ENCODE measurements at places on chromosomes 11 and 22.

DNA sequence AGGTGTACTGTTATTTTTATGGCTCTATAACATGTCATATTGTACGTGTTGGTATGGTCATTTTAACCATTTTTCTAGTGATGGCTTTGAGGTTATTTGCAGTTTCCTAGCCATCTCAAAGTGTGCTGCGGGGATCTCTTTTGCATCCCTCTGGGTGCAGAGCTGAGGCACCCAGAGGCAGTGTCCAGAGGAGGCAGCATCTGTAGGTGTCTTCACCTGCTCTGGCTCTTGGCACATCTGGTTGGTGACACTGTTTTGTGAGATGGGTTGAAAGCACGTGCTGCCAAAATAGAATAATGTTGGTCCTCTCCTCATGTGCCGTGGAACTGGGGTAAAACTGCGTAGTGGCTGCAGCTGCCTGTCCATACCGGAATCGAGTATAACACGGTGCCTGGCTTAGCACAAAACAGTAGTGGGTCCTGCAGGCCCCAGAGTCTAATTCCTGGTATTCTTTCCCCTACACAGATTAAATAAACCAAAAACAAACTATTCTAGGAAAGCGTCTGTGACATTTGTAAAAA, 12.9 kb downstream of the NEAT1 start:
- DNase-seq: no peak

DNA sequence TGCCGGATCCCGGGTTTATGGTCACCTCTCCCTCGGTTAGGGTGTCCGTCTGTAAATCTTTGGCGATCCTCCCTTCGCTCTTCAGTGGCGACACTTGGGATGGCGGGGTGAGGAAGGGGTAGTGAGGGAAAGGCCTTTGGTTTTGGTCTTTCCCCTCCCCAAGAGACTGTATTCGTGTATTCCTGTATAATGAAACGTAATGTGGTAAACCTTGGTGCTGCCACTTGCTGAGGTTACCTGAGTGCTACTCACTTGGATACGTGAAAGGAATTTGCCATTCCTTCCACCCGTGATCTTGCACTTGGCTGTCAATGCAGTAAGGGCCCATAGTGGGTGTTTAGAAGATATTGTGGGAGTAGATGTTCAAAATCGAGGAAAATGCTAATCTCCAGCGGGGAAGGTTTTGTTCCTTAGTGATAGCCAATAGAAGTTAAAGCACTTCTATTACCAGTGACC, 578 bp upstream of the NUP160 start:
- DNase-seq: no peak

DNA sequence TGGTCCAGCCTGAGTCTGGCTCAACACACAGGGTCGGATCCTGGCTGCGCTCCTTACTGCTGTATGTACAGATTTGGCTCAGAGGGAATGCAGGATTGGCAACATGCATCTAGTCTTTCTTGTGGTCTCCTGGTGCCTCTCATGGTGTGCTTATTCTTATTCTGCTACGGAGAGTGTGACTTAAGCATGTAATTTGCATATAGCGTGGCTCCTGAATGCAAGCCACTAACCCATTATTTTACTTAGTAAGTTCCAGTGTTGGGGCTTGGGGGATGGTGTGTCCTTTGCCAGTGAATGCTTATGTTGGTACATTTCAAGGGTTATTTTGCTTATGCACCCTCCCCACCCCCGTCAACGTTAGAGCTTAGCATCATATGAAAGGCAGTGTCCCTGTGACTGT, 51.2 kb downstream of the PTPRJ start:
- no peak for DNase-seq

DNA sequence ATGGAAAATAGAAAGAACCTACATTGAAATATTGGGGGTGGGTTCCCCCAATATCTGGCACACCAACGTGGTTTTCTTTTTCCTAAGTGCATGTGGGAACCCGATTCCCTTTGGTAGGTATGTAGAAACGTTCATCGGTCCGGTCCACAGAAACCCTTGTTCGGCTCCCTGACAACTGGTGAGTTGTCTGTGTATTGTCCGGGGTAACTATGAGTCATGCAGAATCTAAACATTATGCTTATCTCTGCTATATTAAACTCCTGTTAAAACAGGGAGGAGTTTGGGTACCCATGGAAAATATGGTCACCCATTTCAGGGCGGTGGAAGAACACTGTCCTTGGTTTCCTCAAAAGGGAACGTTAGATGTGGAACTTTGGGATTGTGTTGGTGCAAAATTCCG, 25.1 kb upstream of the ALDH3B2 start:
- DNase-seq: no peak

GRCh38 chr11:33534575-33534974, 166.1 kb downstream of the C11orf91 start:
- no peak for DNase-seq

DNA sequence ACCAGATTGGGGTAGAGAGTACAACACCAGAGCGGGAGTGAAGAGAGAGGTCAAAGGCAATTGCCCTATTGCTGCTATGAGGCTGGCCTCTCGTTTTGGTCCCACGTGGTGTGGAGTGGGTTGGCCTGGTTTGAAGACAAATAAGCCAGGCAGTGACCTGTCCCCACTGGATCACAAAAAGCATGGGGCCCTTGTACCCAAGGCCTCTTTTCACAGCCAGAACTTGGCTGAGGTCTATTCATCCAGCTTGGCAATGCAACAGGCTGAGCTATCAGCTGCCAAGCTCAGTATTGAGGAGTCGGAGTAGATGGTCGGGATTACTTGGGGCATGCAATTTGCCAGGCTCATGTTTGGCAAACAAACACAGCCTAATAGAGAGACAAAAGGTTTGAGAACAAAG, 19.2 kb upstream of the GALNT18 start:
- no peak for DNase-seq

GRCh38 chr11:76379807-76380158, 1.1 kb downstream of the THAP12 start:
- DNase-seq: no peak

- no peak for DNase-seq
These were observed 1057.3 kb downstream of the OPCML start for GRCh38 chr11:132475026-132475425.

- no peak for DNase-seq
These were observed 3.4 kb upstream of the KDM4F start for GRCh38 chr11:95045812-95046211.

- no peak for DNase-seq
These were observed 18.4 kb downstream of the ARHGAP42 start for GRCh38 chr11:100705447-100705846.

DNA sequence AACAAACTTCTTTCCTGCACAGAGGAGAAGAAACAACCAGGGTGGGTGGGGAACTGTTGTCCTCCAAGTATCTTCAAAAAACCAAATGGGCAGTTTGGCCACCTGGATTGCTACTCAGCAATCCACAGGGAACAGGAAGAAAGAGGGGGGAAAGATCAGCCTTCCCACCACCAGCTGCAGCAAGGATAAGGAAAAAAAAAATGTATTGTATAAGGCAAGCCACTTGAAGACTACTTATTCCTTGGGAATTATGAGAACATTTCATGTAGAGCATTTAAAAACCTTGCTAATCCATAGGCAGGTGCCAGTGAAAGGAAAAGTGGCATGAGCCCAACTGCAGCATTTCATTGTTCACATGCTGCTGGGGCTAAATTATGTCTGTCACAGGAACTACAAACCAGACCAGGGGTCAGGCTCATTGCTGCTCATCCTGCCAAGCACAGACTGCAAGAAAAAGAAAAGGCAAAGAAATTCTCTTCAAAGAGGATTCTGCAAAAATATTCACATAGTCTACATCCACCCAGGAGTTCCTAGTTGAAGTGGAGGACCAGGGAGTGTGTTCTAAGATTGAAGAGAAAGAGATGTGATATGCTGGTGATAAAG, 2.2 kb downstream of the RAB30 start:
- DNase-seq: no peak

- no peak for DNase-seq
These were observed 4.3 kb upstream of the RGL4 start for GRCh38 chr22:23686416-23687024.

GRCh38 chr22:17578136-17578754, 14.9 kb downstream of the SLC25A18 start:
- DNase-seq: no peak

GRCh38 chr11:106061954-106062949, 14.9 kb downstream of the KBTBD3 start:
- DNase-seq: no peak

DNA sequence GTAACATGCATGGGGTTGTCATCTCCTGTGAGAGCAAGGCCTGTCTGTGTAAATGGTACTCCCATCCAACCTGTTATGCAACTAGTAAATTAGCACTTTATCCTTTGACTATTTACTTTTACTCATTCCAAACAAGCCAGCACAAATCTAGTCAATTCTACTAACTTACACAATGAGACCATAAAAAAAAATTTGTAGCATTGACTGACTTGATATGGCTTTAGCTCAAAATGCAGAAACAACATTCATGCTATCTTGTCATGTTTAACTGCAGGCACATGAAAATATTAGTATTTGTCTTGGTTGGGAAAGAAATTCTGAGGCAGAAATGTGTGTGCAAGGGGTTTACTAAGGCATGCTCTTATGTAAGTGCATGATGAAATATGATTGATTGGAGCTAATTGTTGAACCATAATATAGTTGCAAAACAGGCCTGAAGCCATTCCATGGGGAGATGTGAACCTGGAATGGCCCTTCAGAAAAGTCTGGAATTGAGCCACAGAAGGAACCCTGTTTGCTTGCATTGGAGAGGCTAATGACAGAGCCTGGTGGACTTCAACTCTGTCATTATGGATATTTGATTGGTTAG, 2.5 kb downstream of the SLC22A25 start:
- no peak for DNase-seq

DNA sequence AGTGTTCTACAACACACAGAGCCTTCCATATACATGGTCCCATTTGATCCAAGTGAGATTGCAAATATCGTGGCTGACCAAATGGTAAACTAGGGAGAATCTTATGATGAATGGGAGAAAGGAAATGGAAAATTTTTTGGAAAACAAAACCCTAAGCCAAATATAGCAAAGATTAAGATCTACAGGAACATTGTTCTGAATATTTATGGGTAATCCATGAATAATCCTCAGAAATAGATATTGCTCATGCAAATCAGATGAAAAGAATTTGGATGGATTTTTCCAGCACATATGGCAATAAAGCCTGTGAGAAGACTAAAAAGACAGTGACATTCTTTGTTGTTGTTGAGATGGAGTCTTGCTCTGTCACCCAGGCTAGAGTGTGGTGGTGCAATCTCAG, 21.7 kb upstream of the PRDM10 start:
- no peak for DNase-seq

DNA sequence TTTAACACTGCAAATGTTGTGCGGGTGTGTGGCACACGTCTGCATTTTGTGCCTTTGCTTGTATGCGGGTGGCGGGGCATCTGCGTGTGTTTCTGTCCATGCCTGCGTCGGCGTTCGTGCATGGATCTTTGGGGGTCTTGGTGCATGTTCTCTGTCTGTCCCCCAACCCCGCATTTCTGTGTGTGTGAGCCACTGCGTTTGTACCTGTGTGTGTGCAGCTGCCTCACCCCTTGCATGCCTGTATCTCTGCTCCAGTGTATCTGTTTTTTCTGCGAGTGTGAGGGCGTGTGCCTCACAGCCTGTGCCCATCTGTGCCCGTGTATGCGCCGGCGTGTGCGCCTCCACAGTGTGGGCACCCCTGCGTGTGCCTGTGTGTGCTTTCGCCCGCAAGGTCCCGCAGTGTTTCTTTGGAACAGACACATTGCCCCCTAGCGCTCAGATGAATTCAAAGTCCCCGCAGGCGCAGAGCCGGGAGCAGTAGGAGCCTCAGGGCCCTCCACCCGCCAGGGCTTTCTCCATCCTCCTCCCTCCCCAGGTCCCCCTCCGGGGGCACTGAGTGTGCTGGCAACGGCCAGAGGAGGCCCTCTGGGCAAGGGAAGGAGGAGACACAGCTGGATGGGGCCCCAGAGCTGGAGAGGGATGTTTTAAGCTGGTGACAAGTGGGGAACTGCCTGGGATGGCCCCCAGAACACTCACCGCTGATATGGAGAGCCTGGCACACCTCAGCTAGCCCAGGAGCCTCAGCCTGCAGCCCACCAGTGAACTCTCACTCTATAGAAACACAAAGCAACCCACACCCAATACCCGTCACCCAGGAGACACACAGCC, 3.1 kb upstream of the MN1 start:
- peak; percentile 12 for DNase-seq

- no peak for DNase-seq
These were observed 163.2 kb downstream of the MSANTD4 start for GRCh38 chr11:105858841-105859240.

GRCh38 chr11:75993126-75993525, 178.1 kb downstream of the UVRAG start:
- DNase-seq: no peak

DNA sequence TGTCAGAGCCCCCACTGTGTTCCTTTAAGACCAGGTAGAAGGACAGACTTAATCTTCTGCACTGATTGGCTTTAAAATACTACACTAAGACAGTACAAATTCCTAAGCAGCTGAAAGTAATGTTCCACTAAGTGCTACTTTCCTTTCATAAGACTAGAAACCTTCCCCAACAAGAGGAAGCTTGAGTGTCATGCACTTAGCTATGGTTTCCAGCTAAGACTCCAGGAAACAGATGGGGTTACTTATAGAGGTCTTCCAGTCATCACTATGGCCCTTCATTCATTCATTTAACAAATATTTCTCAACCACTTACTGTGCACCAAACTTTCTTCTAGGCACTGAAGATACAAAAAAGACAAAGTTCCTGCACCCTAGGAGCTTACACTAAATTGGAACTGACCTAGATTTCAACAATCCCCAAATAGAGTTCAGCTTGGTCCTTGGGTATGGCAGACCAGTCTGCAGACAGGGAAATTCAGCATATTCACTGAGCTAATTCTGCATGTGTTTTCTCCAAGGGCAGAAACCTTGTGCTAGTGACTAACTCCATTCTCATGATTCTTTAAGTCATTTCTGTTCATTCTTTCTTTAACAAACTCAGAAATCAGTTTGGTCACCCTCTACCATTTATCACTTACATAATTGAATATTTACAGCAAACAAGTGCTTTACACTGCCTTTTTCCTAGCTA, 178.4 kb upstream of the MTNR1B start:
- DNase-seq: no peak

GRCh38 chr11:22432291-22433093, 94.3 kb downstream of the SLC17A6 start:
- DNase-seq: no peak

- DNase-seq: no peak
These were observed 20.7 kb upstream of the IZUMO1R start for GRCh38 chr11:94283678-94284077.

- no peak for DNase-seq
These were observed 2.1 kb upstream of the CLCF1 start for GRCh38 chr11:67375320-67376055.

GRCh38 chr11:65869643-65870306, 2.8 kb downstream of the EFEMP2 start:
- no peak for DNase-seq

Measured in Panc1 (cell line).